ENCODE measurements at places on chromosomes 2 and 18. TPM values are rescaled to one million over a fixed set of nuclear protein-coding genes. Genes with fewer than 3 reads are reported as not detected.

- no peak for DNase-seq
Observed at GRCh38 chr2:127080226-127080937, 26.6 kb downstream of the BIN1 start.

DNA sequence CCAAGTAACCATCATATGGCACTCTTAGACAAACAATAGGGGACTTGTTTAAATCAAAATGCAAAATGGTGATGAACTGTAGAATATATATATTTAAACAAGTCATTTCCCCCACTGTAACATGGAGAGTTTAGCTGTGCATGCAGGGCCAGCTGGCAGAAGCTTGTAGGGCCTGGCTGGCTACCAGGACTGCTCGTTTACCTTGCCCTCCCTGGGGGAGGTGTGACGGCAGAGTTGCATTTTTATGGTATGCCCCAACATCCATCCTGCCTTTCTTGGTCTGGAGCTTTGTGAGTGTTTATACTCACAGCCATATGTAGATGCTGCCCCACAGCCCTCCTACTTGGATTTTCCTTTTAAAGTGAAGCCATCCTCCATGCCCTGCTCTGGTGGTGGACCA lies 101.7 kb upstream of the ZFP36L2 start:
- no peak for DNase-seq

POTEJ gene
- not detected for total RNA-seq

PSMA8 gene
- not detected for total RNA-seq

GKN1 gene
- total RNA-seq = not detected

Data from mesothelial cell of epicardium (in vitro differentiated cells).